ENCODE measurements at places on chromosomes 16 and 17. TPM values are rescaled to one million over a fixed set of nuclear protein-coding genes. Genes with fewer than 3 reads are reported as not detected.

GRCh38 chr17:36182176-36183000, 6.0 kb upstream of the TBC1D3B start:
- no peak for DNase-seq

- peak; percentile 8 for DNase-seq
Measured at GRCh38 chr16:71648921-71649320, 22.9 kb downstream of the MARVELD3 start.

DNA sequence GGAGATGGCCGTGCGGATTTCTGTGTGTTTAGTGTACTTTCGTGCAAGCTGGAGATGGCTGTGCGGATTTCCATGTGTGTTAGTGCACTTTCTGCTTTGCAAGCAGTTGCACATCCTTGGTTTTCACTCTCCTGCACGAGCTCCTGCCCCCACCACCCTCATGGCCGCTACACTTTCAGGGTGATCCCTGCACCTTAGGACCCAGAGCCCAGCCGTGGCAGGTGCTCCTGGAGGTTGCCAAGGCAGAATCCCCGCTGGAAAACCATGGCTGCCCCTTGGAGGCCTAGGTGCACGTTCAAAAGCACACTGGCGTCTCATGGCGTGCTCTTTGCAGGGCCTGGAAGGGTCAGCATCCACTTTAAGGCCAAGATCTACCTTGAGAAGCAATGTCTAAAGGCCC, 311.0 kb upstream of the TNRC6C start:
- DNase-seq = no peak

TBC1D3H gene
- total RNA-seq = not detected
